ENCODE measurements at places on chromosomes 1 and 21.

DNA sequence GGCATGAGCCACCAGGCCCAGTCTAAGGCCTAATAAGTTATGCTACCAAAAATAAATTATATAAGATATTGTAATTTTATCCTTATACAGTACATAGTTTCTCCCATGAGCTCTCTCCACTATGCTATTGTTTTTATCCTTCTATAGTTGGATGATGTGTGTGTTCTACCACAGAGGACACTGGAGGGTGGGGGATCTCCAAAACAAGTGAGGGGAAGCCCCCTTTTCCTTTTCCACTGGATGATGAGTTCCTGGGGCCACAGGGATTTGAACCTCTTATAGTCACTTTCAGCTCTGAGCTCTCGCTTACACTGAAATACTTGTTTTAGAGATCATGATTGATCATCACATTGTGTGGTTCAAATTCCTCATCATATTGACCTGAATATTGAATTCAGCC, 77.6 kb upstream of the VAV3 start:
- no peak for DNase-seq

DNA sequence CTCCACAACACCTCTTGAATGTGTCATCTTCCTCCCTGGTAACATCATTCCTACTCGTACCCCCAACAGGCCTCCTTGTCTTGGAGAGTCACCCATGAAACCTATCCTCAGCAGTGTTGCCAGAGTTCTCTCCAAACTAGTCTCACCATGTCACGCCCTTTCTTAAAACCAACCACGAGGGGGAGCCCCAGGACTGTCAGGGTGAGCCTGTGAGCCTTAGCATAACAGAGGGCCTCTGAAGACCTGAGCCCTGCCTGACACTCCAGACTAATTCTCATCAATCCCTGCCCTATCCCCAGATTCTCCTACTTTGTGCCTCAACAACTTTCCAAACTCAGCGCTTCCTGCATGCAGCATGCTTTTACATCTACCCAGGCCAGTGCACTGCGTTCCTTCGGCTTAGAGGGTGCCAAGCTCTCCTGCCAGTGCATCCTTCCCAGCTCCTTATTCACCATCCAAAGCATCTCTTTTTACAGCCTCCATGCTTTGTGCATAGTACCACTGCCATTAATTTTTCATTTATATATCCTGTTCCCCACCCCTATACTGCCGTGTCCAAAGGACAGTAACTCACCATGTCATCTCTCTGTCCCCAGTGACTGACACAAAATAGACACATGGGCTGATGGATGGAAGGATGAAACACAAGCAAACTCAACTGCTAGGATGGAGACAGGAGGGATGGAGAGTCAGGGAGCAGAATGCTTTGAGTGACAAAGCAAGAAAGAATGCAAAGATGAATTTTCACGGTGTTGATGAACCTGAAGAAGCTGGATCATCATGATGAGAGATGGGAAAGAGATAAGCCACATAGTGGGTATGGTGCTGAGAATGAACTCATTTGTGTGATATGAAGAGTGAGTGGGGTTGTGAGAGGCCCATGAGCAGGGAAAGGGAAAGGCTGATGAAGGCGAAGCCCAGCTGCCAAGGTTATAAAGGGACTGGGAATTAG, 34.0 kb downstream of the ZNF697 start:
- peak; percentile 94 for DNase-seq

GRCh38 chr1:195970209-195970608, 638.0 kb downstream of the KCNT2 start:
- no peak for DNase-seq

- DNase-seq: no peak
Observed at GRCh38 chr1:116826818-116827606, 72.8 kb downstream of the CD2 start.

GRCh38 chr1:157170677-157171515, 32.7 kb upstream of the ETV3 start:
- peak; percentile 71 for DNase-seq
